ENCODE measurements at places on chromosomes 6 and 20.

DNA sequence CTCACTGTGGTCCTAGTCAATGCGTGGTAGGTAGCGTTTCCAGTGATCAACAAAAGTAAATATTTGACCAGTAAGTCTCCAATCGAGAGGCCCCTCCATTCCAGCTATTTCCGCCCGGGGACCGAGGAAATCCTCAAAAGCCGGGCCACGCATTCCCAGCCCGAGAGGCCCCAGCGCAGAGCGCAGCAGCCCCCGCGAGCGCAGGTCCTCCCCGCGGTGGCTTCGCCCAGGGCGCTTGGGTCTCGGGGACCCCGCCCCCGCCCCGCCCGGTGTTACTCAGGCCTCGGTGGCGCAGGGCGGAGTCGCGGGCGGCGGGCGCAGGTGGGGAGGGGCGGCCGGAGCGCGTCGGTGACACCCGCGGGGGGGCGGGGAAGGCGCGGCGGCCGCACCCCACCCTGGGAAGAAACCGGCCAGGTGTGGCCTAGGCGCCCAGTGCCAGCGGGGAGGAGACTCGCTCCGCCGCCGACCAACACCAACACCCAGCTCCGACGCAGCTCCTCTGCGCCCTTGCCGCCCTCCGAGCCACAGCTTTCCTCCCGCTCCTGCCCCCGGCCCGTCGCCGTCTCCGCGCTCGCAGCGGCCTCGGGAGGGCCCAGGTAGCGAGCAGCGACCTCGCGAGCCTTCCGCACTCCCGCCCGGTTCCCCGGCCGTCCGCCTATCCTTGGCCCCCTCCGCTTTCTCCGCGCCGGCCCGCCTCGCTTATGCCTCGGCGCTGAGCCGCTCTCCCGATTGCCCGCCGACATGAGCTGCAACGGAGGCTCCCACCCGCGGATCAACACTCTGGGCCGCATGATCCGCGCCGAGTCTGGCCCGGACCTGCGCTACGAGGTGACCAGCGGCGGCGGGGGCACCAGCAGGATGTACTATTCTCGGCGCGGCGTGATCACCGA lies at the start of gene DSP:
Gene DSP (plus strand): TSS at position 497 of the 890 bp plus-strand sequence. CDS start 245 bp downstream, at position 742.
- DNase-seq = peak; percentile 51

DNA sequence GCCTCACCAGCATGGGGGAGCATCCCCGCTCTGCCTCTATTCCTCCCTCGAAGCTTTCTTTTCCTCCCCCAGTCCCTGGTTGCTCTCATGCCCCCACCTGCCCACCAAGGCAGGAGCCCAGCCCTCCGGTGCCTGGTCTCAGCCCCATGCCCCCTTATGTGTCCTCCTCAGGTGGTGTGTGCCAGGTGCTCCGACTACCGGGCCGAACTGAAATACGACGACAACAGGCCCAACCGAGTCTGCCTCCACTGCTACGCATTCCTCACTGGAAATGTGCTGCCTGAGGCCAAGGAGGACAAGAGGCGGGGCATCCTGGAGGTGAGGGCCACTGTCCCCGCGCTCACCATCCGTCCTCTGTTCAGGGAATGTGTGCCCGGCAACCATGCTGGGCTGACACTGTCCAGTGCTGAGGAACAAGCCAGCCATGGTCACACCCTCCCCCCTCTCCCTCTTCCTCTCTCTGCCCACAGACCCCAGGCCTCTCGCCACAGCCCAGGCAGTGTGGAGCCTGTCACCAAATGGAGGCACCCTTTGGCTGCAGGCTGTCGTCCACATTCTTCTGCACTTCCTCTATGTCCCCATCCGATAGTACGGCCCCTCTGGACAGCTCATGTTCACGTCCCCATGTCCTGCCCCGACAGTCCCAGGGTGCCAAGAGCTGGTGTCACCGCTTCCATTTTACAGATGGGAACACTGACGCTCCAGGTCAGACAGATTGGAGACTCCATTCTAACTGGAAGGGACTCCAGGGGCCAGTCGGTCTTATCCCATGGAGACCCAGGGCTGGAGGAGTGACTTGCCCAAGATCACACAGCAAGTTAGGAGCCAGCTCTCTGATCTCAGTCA lies 20.4 kb downstream of the FGD2 start:
- DNase-seq = no peak

DNA sequence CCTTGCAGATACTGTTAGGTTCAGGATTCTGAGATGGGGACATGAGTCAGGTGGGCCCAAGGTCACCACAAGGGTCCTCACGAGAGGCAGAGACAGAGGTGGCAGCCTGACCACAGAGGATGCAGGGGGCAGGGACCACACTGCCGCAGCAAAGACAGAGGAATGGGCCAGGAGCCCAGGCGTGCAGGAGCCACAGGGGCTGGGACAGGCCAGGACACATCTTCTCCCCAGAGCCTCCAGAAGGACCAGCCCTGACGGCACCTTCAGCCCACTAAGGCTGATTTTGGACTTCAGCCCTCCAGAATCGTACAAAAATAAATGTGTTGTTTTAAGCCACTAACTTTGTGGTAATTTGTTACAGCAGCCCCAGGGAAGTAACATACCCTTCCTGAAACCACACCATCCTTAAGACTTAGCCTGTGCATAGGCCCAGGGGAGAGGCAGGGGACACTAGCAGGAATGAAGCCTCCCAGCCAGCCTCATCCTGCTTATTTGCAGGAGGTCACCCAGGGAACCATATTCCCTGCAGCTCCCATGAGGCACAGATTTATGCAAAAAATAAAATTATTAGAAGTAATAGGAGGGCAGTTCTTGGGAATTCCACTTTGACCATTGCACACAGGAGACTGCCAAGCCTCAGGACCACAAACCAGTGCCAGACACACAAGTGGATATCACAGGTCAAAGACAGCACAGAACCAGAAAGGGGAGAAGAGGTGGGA lies 119.3 kb upstream of the CST7 start:
- no peak for DNase-seq

DNA sequence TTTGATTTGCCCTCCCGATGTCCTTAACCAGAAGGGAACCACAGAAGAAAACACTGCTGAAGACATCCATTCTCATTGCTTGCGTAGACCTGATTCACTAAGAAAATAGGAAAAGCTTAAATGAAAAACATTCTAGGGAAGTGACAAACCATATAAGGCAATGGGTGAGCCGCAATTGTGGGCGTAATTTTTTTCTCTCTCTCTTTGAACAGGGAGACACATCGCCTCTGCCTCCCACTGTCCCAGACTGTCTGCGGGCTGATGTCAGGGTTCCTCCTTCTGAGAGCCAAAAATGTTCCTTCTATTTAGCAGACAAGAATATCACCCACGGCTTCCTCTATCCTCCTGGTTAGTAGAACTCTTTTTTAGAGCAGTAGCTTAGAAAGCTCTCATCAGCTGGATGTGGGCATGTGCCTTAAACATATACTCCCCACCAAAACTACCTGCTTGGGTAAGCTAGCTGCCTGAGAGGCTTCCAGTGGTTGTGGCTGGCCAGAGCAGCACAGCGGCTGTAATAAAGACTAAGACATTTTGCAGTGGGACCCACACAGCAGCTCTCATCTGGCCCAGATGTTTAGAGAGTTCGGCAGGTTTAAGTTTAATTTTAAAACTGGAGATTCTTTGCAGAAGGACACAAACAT lies 22.7 kb upstream of the CTAGE9 start:
- no peak for DNase-seq

GRCh38 chr20:46415773-46416172 lies 9.4 kb upstream of the ELMO2 start:
- DNase-seq = no peak

DNA sequence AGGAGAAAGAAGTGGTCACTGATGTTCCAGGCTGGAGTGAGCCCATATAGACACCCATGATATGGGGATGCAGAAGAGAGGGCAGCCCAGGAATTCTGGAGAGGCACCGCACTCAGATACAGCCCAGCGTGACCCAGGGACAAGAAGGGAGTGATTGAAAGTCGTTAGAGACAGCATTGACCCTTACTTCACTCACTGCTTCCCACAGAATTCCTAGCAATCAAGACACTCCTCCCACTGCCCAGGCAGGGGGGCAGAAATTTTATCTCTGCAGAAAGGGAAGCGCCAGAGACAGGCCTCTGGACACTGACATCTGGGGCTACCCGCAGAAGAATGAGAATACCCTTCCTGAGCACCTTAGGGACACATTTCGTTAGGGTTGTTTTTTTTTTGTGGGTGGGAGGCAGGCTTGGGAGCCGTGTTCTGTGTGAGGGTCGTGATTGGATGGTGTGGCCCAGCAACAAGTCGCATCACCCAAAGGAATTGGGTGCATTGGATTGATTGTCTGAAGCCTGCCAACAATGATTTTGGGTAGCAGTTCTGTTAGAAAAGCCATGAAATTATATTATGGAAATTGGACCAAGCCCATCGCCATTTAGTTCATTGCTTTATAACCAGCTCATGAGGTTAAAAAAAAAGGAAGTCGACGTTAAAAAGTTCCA lies 45.9 kb upstream of the MAP3K4 start:
- DNase-seq = no peak

- no peak for DNase-seq
Measured at GRCh38 chr6:164749221-164750064, 560.0 kb downstream of the C6orf118 start.

DNA sequence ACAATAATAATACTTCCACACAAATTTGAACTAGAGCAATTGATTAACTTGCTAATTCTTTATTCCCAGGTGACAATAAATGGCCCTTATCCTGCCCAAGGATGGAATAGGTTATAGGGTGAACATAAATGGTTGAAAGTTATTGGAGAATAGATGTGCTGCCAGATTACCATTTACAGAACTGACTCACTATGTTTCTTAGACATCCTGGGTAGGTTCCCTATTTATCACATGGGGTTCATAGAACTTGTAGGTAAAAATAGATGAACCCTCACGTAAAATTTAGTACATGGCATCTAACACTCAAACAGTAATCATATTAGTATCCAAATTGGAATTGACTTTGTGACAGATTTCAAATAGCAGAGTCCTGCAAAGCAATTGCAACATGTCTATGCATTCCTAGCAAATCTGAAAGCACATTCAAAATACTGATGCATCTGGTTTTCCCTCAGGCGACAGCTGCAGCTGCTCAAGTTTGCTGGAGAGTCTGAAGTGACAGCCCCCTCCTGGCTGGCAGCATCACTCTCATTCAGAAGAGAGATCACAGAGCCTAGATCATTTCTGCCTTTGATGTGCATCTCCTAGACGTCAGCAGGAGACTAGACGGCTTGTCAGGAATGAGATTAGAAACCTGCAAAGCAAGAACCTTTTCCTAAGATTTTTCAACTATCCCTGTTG lies 80.2 kb upstream of the RNF217 start:
- DNase-seq = no peak

DNA sequence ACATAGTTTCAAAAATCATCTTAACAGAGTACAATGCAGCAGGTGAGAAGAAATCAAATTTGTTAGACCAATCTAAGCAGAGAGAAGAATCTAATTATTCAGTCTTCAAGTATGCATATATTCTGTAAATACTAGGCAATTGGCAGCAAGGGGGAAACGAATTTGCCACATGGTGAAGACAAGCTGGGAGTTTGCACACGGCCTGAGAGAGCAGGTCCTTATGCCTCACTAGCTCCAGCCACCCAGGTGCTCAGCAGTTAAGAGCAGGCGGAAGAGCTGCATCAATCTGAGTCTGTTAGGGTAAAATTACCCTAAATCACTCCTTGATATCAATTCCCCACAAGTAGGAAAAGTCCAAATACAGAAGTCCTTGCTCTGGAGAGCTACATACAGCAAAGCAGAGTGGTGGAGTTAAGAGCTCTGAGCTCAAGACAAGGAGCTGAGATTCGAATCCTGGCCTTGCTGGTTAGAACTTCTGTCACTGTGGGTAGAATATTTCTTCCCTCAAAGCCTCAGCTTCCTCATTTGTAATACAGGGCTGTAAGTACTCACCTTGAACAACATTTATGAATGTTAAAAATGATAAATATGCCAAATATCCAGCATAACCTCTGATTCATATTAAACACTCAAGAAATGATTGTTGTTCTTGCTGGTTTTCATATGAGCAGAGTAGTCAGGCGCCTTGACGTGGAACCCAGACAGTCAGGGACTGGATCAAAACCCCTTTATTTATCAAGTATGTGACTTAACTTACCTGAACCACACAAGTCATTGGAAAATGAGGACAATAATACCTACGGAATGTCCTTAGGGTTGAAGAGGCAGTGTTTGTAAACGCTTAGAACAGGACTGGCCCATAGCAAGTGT lies 444.2 kb downstream of the CDH26 start:
- DNase-seq = no peak

DNA sequence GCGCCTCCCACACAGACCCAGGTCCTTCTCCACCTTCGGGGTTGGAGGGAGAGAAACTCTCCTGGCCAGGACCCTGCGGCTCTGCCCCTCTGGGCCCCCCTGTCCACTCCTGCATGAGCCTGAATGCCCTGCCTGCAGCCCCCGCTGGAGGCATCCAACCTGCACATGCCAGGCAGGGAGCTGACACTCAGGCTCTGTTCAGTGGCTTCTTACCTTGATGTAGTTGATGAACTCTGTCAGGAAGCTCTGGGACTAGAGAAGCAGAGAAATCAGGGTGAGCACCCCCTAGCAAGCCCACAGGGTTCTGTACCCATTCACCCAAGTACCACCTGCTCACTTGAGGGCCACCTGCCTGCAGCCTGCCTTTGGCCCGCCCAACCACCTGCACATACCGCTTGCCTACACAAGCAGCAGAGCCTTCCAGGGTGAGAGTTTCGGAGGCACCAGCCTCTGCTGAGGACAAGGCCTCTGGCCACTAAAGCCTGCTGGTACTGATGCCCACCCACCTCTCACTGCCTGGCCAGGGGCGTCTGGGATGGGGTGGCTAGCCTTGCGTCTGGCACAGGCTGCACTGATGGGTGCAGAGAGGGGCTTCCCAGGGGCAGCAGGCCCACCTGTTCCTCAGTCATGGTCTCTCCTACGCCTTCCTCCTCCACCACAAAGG lies 9.7 kb downstream of the DDRGK1 start:
- DNase-seq = no peak

- DNase-seq = no peak
Measured at GRCh38 chr6:169312658-169313346, 59.2 kb upstream of the THBS2 start.

- no peak for DNase-seq
Measured at GRCh38 chr20:38256021-38256420, 4.5 kb downstream of the KIAA1755 start.

- DNase-seq = no peak
Measured at GRCh38 chr6:168305096-168305749, 14.4 kb downstream of the DACT2 start.

DNA sequence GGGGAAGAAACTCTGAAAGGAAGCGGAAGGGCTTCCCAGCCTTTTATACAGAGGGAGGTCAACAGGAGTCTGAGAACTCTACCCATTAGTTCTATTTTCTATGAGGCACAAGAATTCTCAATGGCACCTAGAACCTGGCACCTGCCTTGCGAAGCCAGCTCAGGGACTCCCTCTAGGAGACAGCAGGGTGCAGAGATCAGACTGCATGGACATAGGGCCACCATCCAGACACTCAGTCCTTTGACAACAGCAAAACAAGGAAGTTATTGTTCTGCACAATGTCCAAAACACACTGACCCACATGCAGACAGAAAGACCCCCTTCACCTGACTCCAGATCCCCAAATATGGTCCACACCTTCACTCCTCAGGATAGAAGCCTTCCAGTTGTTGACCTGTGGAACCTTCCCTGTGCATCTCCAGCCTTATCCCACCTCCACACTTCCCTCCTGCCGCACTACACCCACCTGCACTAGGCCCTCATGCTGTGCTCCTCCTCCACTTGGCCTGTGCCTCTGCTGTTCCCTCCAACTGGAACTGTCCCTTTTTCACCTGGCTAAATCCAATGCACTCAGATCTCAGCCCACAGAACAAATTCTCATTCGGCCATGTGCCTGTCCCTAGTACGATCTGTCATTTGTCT lies 27.8 kb downstream of the ACSS1 start:
- DNase-seq = no peak

Measured in stimulated activated naive CD8-positive, alpha-beta T cell treated with anti-CD3 and anti-CD28 coated beads, Interleukin-15, Interleukin-2, amounts not matched to agents 100 U/mL and 50 U/mL, for 24 hours (primary cell).